ENCODE measurements at places on chromosomes 6 and 20. TPM values are rescaled to one million over a fixed set of nuclear protein-coding genes. Genes with fewer than 3 reads are reported as not detected.

GRCh38 chr20:611047-611842, 1.1 kb upstream of the TCF15 start:
- no peak for DNase-seq

DNA sequence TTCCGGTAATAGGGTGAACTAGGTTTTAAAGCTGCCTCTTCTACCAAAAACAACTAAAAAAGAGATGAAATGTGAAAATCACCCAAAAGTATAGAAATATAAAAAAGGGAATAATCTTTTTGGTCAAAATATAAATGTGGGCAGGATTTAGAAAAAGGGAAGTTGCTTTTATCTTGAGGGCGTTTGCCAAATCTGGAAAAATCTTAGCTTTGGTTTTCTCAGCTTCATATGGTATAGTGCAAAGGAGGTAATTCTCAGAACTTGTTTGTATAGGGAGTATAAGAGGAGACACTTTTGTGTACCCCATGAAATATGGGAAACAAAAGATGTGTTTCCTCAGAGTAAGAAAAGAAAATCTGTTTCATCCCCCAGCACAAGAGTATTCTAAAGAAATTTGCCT, 54.2 kb upstream of the TRIM26 start:
- DNase-seq = no peak

GRCh38 chr20:40006168-40006860, 682.7 kb downstream of the MAFB start:
- no peak for DNase-seq

DNA sequence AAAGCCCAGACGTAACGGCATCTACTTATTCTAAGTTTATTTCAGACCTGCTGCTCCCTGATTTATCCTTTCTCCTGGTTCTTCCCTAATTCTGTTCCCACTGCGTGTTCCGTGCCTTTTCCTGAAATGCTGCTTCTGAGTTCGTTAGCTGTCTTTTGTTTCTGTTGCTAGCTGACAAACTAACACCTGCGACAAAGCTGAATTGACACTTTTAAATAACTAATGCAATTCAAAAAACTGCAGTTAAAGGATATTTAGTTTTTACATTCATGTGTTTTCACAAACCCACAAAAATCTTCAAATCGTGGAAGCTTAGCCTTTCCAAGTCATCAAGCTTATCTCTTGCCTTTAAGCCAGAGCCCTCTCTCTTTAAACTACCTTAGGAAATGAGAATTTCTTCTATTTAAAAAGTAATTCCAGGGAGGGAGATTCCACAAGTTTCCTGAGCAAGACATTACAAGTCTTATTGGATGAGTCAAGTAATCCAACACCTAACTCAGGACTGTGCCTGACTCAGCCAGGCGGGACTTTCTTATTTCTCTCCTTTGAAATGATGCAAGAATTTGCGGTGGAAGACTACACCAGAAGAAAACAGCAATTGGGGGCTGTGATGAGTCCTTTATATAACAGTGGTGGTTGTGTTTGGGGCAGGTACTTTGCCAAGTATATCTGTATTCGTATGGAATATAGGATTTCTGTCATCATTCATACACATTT, 6.3 kb downstream of the ADTRP start:
- DNase-seq = no peak

GRCh38 chr20:44835116-44835515, 24.8 kb upstream of the RIMS4 start:
- DNase-seq = no peak

- no peak for DNase-seq
Measured at GRCh38 chr20:41030531-41031242, 2.1 kb downstream of the TOP1 start.

DNA sequence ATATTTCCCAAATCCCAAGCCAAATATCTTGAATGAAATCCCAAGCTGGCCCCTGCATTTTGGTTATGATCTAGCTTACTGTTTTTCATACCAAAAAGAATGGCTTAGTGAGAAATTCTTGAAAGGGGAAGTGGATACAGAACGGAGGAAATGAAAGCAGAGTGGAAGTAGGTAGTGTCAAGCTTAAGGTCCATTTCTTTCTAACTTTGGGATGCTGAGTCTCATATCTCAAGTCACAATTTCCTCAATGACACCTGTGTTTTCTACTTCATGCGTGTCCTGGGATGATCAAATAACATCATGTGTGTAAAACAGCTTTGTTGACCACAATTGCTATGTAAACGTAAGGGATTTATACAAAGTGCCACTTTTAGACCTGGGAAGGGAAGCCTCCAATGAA, 238.8 kb upstream of the SLC35B3 start:
- no peak for DNase-seq

- no peak for DNase-seq
Measured at GRCh38 chr6:66689608-66690007, 982.6 kb upstream of the EYS start.

DNA sequence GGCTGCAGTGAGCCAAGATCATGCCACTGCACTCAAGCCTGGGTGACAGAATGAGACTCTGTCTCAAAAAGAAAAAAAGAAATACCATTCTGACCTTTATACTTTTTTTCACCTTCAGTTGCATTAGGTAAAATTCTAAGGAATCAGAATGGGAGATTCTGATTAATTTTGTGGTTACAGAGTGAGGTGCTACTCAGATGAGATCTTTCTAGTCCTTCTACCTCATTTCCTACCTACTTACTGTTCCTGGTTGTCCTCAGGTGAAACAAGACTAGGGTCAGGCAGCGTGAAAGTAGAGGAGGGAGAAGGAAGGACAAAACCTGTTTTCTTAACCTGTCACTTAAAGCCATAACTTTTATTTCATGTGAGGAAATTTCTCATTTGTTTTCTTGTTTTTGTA, 63.7 kb downstream of the MTFR2 start:
- no peak for DNase-seq

DNA sequence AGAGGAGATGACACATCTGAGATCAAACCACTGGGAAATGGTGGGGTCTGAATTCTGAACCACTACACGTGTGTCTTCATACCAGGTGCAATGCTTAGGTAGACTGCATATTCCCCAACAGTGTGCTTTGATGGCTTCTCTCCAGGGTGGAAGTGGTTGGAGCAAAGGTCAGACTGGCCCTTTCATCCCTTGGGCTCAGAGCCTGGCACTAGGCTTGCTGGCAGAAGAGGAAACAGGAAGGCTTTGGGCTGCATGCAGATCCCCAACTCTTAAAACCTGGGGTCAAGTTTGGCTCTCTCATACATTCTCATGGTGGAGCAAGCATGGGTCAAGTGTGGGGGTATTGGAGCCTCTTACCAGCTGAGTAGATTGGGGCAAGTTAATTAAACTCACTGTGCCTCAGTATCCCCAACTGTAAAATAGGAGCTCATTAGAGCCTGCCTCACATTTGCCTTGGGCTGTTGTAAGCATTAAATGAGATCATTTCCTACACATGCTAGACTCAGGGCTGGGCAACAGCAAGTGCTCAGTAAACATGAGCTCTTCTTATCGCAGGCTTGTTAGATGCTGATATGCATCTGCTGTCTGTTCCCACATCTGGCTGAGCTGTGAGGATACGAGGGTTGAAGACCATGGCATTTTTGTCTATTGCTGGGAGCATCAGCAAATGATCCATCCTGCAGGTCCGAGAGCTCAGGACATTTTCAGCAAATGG, 51.6 kb upstream of the FAM83D start:
- DNase-seq = no peak

- no peak for DNase-seq
Measured at GRCh38 chr6:145352382-145353080, 382.8 kb downstream of the EPM2A start.

- DNase-seq = no peak
Measured at GRCh38 chr6:31158863-31159855, 770 bp downstream of the TCF19 start.

DNA sequence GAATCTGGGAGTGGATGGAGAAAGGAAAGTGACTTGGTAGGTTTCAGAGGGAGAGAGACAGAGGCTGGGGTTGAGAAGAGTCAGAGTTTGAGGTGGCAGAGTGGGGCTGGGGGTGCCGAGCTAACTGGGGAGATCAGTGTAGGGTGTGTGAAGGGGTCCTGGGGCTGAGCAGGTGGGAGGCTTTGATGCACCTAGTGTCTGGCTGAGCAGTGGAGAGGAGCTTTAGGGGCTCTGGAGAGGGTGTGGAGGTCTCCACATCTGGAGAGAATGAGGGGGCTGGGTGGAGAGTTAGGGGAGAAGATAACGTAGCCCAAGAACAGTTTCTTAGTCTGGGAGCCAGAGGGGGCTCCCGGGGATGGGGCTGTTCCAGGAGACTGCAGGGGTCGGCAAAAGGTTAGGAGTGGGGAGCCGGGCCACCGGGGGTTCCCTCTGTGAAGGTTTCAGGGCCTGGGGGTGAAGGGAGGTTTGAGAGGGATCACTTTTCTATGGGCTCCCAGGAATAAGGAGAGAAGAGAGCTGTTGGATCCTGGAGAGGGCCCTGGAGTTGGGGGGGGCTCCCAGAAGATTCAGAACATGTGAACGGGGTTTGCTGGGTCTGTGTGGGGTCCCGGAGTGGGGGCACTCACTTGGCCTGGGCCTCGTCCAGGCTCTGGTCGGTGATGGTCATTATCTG, 797 bp downstream of the PBX2 start:
- no peak for DNase-seq

- no peak for DNase-seq
Measured at GRCh38 chr6:52195886-52196285, 9.7 kb downstream of the IL17A start.

DNA sequence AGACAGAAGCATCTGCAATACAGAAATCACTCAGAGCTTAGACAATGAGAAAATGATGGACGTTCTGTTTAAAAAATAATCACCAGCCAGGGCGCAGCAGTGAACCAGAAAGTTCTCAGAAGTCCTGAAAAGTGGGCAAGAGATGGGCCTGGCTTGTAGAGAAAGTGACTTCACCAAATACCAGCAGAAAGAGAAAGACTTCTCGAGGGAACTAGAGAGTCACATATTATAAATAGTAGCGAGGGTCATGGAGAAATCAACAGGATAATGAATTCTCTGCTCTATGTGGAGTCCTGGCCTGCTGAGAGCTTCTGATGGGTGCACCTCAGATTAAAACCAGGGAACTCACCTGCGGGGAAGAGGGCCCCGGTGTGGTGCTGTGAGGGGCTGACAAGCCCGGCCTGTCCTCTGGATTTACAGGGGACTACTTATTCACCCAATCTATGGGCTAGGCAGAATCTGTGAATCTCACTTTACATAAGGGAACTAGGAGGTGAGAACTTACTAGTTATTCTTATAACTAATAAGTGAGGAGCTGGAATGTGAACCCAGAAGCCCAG, 5.6 kb upstream of the RAMACL start:
- DNase-seq = no peak

- no peak for DNase-seq
Measured at GRCh38 chr6:37016995-37017394, 11.5 kb downstream of the FGD2 start.

- DNase-seq = no peak
Measured at GRCh38 chr6:11273406-11274065, 41.1 kb upstream of the NEDD9 start.

FOXA2 gene
- total RNA-seq = not detected

DSP gene
- total RNA-seq = 179 TPM

NSFL1C gene
- 48.8 TPM for total RNA-seq

TFAP2D gene
- total RNA-seq = not detected

TMC2 gene
- 0.06 TPM for total RNA-seq

IPCEF1 gene
- total RNA-seq = 0.99 TPM

HLA-DPA1 gene
- total RNA-seq = 50.5 TPM

PLCB1 gene
- total RNA-seq = 25.9 TPM

GRIK2 gene
- 5.0 TPM for total RNA-seq

OR2H2 gene
- total RNA-seq = not detected

PSORS1C1 gene
- total RNA-seq = 1.9 TPM

ARG1 gene
- 0.65 TPM for total RNA-seq

FLRT3 gene
- 3.1 TPM for total RNA-seq

All from left cardiac atrium (tissue), 4 donors.